ENCODE measurements at places on chromosomes 6 and 20.
A peak's percentile ranks its signal among the peaks of the same experiment; 100 is the strongest.

DNA sequence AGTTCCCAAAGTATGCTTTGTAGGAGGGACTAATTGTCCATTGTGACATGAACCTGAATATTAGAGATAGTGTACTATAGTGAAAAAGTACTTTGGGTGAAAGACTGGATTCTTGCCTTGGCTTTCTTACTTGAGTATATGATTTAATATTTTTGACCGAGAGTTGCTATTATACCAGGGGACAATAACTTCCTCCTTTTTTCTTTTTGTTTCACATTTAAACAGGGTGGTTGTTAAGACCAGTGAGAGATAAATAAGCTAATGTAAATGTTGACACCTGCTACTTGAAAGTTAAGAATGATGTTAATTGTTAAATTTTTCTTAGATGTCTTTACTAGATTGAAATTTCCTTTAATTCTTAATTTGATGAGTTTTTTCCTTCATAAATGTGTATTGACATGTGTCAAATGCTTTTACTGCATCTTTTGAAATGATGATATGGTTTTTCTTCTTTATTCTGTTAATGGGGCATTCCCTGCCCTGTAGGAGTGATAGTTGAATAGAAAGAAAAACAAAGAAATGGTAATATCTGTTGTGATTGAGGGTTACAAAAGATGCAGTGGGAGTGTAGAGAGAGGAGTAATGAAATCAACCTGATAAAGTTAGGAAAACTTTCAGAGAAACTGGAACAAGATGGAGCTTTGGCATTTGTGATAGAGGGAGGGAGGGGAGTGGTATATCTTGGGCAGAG is 48.4 kb downstream of the ZFAND3 start:
- no peak for DNase-seq

DNA sequence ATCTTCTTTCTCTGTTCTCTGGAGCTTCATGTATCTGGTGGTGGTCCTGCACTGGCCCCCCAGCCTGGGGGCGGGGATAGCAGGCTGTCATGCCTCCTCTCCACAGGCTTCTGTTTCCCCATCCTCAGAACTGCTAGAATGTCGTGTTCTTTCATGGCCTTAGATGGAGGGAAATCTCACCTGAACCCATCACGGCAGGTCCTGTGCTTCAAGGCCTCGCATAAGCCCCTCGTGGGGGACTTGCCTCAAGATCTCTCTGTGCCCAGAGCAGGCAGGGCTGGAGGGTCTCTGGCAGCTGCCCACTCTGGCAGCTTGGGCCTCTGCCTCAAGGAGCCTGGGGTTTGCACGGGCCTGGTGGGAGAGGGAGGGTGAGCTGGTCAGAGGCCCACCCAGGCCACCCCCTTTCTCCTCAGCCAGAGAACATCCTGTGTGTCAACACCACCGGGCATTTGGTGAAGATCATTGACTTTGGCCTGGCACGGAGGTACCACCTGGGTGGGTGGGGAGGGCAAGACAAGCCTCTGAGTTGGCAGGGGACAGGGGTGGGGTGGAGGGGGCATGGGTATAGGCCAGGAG is 11.3 kb downstream of the MYLK2 start:
- DNase-seq, result no peak

DNA sequence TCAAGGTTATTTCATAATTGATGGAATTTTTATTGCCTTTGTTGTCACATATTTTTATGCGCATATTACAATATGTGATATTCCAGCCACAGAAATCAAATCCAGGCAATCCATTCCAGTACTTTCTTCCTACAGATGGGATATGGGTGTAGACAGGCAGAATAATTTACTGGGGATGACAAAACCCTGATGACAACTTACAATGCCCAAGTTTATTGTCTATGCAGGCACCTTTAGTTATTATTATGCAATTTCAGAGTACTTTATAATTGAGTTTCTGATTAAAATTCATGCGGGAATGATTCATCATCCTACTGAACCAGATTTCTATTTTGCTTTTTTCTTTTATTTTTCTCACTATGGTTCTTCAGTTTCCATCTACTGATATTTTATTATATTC is 358.7 kb downstream of the LMBRD1 start:
- DNase-seq, result no peak

- DNase-seq, result no peak
These were observed 96.9 kb upstream of the SLC24A3 start for GRCh38 chr20:19115581-19115980.

GRCh38 chr6:109081516-109082187 is 13.0 kb downstream of the SESN1 start:
- no peak for DNase-seq

DNA sequence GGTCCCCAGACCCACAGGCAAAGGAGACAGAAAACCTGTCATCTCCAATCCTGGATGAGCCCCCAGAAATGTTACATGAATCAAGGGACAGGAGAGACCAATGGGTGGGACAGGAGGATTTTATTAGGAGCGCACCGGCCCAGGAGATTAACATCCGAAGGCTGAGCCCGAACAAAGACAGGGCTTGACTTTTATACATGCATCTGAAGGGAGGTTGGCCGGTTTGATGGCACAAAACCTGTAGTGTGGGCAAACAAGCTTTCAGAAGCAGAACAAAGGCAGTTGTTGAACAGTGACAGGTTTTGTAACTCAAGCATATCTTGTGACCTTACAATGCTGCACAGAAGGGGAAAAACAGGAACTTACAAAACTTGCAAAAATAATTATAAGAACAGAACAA is 83.9 kb upstream of the GPR6 start:
- no peak for DNase-seq

DNA sequence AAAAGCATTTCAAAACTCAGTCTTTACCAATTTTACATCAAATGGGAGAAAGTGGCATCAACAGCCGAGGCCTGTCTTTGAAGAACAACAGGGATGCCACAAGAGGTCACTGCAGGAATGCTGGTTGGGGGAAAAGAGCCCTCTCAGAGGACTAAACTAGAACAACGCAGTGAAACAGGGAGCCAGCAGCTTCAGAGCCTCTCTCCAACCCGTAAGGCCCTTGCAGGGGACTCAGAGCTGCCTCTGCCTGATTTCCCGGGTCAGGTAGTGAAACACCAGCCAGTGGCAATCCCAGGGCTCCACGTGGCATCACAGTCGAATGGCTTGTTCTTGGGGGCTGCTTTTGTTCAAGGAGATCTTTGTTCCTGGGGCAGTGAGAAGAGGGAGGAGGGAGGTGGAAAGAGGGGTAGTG is 55.0 kb upstream of the KCNK16 start:
- DNase-seq, result no peak

DNA sequence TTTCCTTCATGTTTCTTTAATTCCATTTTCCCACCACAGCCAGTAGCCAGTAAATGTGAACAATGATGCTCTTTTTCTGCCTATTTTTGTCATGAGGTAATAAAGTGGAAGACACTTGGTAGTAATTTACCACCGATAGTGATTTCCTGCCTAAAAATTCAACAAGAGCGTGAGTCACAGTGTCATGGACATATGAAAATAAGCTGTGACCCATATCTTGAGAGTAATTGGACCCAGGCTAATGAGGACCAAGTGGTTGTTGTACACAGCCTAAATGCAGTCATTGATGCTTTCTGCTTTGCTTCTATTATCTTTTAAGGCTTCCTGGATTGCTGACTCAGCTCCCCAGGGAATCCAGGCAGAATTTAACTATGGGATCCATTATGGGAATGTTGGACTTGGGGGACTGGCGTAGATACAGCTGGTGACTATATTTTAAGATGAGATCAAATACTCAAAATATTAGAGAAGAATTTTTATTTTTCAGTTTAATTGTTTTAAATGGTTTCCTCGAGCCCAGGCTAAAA is 265.9 kb upstream of the FERMT1 start:
- DNase-seq, result no peak

- DNase-seq, result no peak
These were observed 98.3 kb downstream of the SASH1 start for GRCh38 chr6:148440877-148441453.

- no peak for DNase-seq
These were observed 114.9 kb upstream of the ATXN1 start for GRCh38 chr6:16876201-16876600.

DNA sequence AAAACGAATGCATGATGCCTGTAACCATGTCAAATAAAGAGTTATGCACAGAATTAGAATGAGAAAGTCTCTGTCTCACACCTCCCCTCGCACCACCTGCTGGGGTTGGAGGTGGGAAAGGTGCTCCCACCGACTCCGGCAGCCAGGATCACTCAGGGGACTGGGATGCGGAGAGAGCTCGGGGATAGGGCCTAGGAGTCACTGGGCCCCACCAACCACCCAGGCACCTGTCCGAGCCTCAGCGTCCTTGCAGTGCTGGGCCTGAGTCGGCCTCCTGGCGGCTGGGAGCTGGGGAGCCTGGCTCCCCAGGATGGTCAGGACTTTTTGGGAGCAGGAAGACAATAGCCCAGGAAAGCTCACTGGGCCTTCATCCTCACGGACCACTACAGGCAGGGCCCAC is 22.4 kb upstream of the CHRNA4 start:
- no peak for DNase-seq

DNA sequence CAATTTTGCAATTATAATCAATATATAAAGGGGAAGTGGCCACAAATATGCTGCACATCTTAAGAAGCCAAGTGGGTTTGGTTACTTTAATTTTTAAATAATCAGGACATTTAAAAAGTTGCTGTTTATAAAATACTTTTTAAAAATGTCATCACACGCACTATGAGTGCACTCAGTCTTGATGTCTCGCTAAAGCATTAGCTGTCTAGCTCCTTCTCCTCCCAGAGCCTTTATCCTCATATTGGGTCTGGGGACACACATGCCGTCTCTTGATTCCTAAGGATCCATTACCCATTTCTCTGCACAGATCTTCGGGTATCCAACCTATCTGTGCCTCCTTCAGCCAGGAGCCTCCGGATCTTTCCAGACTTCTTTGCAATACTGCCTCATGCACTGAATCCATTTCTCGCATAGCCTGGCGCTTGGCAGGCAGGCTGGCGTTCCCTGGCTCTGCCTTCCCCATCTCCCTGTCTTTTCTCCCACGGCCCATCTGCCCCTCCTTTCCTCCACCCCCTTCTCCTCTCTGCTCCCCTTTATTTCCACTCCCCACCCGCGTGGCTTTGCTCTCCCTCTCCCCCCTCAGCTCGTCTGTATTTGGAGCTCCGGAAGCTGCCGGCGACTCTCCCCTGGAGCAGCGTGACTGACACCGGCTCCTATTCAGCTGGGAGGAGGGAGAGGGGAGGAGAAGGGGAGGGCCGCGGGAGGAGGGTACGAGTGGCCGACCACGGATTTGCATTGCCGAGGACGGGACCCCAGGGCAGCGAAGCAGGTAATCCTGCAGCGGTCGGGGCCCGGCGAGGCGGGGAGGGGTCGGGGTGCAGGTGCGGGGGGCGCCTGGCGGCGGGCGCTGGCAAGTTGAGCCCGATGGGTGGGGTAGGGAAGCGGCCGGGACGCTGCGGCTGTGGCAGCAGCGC is at the start of gene CAP2:
Gene CAP2 (plus strand): TSS at position 618 of the 914 bp plus-strand sequence. CDS start 27,961 bp downstream, outside the sequence.
- no peak for DNase-seq

DNA sequence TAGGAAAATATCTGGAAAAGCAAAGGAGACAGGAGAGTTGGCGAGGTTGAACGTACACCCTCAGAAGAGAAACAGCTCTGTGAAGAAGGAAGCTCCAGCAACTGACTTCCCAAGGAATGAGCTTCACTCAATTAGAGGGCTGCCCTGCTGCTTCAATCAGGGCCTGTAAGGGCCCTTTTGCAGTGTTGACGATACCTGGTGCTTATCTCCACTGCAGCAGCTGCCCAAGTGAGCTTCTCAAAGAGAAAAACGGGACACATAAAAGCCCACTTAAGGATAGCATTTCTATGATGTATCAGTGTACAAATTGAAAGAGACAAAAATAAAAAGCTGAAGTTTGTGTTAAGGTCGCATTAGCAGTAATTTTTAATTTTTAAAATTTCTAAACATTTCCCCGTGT is 16.4 kb downstream of the SEC63 start:
- no peak for DNase-seq

GRCh38 chr6:106077170-106077569 is 9.0 kb upstream of the PRDM1 start:
- DNase-seq, result no peak

GRCh38 chr6:65558071-65558470 is 149.0 kb downstream of the EYS start:
- no peak for DNase-seq

DNA sequence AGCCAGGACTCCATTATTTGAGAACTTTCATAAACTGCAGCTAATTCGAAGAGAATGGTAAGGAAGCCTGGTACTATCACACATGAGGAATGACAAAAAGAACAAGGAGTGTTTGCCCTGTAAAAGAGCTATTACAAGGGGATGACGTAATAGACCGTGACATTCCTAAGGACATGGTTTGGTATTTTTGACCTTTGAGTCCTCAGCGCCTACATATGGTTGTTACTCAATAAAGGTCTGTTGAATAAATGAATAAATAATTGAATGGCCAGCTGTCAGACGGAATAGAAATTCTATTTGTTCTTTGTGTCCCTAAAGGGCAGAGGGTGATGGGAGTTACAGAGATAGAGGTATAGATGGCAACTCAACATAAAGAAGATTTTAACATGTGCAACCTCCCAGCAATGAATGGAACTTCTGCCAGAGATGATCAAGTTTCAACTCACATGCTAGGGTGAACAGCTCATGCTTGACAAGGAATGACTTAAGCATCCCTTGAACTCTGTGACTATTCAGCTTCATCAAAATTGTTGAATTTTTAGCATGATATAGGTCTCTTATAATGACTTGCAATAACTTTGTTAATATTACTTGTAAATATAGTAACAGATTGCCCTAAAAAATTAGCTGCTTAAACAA is 115.4 kb downstream of the TENT5A start:
- DNase-seq, result no peak

- no peak for DNase-seq
These were observed 668.0 kb upstream of the FLRT3 start for GRCh38 chr20:15005300-15005986.

GRCh38 chr6:137731600-137731959 is 135.5 kb upstream of the TNFAIP3 start:
- no peak for DNase-seq

DNA sequence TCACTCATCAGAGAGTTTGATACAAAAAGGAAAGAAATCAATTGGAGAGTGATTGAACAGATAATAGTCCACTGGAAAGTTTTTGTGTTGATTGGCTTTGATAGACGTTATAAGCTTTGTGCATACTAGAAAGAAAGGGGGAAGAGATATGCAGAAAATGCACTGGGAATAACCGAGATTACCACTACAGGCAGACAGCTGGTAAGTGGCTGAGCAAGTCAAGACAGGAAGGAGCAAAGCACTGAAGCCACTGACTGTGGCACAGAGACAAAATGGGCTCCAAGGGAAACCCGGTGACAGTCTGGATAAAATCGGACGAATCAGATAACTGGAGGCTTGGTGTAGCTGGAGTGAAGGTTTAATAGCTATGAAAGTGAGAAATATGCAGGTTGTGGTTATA is 209.0 kb downstream of the SIM1 start:
- no peak for DNase-seq

GRCh38 chr6:35139924-35140638 is 1.1 kb downstream of the TCP11 start:
- DNase-seq, result peak; percentile 44

GRCh38 chr6:3608159-3608558 is 143.4 kb downstream of the PXDC1 start:
- no peak for DNase-seq

DNA sequence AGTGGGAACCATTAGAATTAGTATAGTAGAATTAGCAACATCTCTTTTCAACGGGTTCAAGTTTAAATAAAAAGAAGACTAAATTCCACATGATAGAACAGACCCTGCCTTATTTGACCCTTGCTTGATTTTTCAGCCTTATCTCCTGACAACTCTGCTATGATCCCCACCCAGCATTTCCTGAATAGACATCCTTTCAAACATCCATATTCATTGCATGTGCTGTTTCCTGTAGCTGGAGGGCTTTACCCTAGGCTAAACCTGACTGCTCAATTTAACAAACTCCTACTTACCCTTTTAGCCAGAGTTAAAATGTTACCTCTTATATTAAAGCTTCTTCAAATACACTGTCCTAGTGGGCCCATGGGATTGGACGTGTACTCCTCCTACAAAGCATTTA is 594.8 kb upstream of the ARID1B start:
- no peak for DNase-seq

Measured in CD4-positive, alpha-beta T cell treated with Interleukin-6 at 100 ng/mL for 8 hours (primary cell).